Stimulated activated CD4-positive, alpha-beta T cell treated with anti-CD3 and anti-CD28 coated beads, Interleukin-2, amount 100 ng/mL, for 48 hours (primary cell): ENCODE measurements at places on chromosomes 5 and 9.
A peak's percentile ranks its signal among the peaks of the same experiment; 100 is the strongest.

GRCh38 chr5:7244208-7244607, 151.7 kb upstream of the ADCY2 start:
- DNase-seq: no peak

GRCh38 chr9:123268199-123268464, 254 bp downstream of the STRBP start:
- DNase-seq: no peak

- no peak for DNase-seq
Observed at GRCh38 chr5:92409134-92409533, 1026.0 kb upstream of the ARRDC3 start.

DNA sequence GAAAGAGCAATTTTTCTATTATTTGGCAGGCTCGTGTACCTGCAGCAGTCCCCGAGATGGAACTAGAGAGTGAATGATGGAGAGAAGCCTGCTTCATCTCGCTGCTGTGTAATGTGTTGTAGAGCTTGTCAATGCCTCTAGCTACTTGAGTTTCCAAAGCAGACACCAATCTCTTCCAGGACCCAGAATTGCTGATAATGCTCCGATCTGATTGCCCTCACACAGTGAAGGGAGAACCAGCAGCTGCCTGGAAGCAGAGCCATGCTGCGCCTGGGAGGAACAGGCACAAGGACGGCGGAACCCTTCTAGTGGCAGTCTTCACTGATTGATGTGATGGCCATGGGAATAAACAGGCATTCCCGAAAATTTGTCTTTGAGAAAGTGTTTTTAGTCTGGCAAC, 288.0 kb downstream of the ICE1 start:
- no peak for DNase-seq

- DNase-seq: no peak
Observed at GRCh38 chr5:54672871-54673270, 155.3 kb downstream of the SNX18 start.

DNA sequence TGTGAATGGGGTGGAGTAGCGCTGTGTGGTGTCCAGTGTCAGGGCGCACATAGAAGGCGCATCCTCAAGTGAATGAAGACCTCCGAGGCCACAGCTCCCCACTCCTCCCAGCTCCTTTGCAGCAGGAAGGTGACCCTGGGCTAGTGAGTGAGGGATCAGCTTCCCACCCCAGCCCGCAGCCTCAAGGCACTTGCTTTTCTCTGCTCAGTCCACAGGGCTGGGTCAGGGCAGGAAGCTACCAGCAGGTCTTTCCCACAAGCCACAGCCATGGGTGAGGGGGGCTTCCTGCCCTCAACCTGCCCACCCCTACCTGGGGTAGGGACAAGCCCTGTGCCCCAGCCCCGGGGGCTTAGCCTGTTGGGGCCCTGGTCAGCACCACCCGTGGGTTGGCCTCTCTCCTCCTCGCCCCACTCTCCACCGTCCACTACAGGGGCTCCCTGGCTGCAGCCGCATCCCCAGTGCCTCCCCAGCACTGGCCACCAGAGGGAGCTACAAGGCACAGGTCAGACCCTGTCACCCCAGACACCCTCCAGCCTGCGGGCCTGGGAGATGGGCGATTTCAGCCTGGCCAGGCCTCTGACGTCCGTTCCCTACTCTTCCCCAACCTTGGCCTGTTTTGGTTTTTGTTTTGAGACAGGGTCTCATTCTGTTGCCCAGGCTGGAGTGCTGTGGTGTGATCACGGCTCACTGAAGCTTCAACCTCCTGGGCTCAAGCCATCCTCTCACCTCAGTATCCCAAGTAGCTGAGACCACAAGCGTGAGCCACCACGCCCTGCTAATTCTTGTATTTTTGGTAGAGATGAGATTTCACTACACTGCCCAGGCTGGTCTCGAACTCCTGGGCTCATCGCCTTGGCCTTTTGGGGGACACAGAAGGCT, 1.3 kb upstream of the ABCA2 start:
- DNase-seq: peak; percentile 80

GRCh38 chr9:113692256-113692655, 183.9 kb upstream of the ZNF618 start:
- DNase-seq: no peak

GRCh38 chr9:128733256-128733655, 9.3 kb upstream of the ZDHHC12 start:
- no peak for DNase-seq

DNA sequence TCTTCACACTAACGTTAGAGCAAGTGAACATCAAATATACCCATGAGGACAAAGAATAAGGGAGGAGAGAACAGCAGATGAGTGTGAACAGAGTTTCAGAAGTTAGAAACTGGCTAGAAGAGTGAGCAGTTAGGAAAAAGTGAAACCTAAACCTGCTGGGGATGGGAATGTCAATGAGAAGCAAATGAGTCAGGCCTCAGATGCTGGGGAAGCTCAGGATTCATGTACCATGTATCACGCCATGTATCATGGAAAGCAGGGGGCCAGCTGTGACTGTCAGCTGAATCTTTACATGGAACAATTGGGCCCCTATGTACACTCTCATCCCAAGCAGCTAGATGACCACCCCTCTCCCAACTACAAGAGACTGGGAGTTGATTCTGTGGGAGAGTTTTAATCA, 16.2 kb downstream of the GDF9 start:
- DNase-seq: no peak

GRCh38 chr9:109600142-109600541, 102.0 kb upstream of the PTPN3 start:
- DNase-seq: no peak

GRCh38 chr5:175752826-175753535, 95.1 kb downstream of the HRH2 start:
- no peak for DNase-seq

DNA sequence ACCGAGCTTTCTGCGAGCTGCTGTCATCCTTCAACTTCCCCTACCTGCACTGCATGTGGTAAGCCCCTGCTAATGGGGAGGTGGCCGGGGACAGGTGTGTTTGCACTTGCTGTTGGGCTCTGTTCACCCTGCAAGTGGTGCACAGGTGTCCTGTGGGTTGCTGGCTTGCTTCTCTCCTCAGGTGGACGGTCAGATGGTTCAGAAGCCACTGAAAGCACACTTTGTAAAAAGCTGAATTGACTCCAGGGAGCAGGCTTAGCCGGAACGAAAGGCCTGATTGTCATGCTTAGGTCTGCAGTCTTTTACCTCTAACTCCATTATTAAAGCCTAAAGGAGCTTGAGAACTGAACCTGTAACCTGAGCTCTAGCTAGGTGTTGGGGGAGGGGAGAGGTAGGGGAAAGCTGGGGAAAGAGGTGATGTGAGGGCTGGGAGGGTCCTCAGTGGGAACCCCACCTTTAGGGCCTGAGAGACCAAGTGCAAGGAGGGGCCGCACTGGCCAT, 37.6 kb downstream of the ACER2 start:
- DNase-seq: no peak

GRCh38 chr9:87581513-87581912, 83.8 kb downstream of the DAPK1 start:
- no peak for DNase-seq

- DNase-seq: no peak
Observed at GRCh38 chr5:90338712-90339372, 70.7 kb downstream of the CETN3 start.

GRCh38 chr5:100004969-100005368, 530.2 kb upstream of the FAM174A start:
- no peak for DNase-seq

GRCh38 chr9:105307591-105308130, 63.2 kb downstream of the SLC44A1 start:
- no peak for DNase-seq

GRCh38 chr5:83711982-83712601, 8.6 kb downstream of the HAPLN1 start:
- DNase-seq: peak; percentile 37

GRCh38 chr9:112112519-112112918, 62.6 kb downstream of the SUSD1 start:
- no peak for DNase-seq

DNA sequence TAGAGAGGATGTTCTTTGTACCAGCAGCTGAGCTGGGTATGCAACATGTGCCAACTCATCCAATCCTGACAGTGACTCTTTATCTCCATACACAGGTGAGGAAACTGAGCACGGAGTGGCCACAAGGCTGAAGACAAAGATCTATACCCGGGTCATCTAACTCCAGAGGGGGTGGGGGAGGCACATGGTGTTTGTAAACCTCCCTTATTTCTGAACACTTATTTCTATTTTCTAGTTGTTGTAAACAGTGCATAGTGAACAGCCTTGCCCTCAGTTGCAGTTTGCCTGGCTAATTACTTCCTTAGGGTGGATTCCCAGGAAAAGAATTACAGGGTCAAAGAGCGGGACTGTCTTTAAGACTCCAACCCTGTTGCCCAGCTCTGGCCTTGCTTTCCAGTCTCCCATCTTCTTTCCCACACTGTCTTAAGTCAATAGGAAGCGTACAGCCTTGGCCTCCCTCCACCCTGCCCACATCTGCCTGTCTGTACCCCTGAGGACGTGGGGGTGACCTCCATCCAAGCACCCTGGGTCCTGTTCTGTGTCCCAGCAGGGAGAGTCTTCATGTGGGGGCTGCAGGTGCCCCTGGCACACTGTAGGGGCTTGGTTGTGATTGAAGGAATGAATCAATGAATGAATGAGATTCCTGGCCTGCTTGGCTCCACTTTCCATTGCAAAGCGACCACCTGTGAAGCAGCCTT, 13.2 kb upstream of the FIBCD1 start:
- DNase-seq: no peak

- no peak for DNase-seq
Observed at GRCh38 chr9:10855847-10856246, 243.0 kb upstream of the PTPRD start.

DNA sequence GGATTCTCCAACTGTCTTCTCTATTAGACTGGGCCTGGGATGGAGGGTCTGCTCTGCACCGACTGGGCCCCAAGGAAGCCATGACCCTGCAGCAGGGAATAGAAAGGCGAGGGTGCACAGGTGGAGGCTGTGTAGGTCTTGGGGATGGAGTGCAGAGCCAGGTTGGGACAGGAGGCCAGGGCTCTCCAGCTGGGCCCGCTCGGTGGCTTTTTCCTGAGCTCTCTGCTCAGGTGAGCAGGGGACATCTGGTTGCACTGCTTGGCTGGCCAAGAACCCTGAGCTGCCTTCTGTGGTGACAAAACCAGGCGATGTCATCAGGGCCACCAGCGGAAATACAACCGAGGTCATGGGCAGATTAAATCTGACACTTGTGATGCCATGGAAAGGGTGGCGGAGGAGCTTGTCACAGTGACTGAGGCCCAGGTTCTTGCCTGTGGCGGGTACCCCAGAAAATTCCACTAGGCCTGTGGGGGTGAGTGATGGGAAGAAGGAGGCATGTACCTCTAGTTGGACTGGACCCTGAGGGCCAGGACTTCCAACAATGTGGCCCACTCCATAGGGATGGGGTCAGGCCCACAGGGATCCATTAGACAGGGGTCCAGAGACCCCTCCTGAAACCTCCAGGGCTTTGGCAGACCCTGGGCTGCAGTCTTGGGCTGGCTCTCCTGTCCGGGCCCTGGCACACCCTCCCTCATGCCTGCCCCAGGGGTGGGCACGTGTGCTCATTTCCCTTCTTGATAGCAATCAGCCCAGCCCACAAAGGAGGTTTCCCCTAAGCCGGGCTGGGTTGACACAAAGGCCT, 4.4 kb upstream of the IL3 start:
- no peak for DNase-seq

- no peak for DNase-seq
Observed at GRCh38 chr9:112241491-112241890, 66.4 kb upstream of the SUSD1 start.

DNA sequence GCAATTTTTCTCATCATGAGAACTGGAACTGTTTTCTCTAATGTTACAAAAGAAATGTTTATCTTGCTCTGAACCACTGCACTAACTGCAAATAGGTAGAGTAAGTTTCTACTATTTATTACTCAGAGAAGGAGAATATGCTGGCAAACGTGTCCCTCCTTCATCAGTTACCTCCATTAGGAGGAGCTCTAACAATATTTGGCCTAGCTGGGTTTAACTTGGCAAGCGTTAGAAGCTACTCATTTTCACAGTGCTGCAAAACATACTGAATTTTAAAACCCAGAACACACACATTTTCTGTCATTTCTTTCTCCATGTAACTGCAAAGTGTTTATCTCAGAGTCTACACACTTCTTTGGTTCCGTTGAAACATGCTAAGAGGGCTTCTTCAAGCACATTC, 101.0 kb upstream of the GABRG2 start:
- DNase-seq: no peak

GRCh38 chr5:72134226-72134899, 27.1 kb downstream of the MAP1B start:
- no peak for DNase-seq

- DNase-seq: no peak
Observed at GRCh38 chr5:180187767-180188166, 21.2 kb downstream of the RASGEF1C start.

DNA sequence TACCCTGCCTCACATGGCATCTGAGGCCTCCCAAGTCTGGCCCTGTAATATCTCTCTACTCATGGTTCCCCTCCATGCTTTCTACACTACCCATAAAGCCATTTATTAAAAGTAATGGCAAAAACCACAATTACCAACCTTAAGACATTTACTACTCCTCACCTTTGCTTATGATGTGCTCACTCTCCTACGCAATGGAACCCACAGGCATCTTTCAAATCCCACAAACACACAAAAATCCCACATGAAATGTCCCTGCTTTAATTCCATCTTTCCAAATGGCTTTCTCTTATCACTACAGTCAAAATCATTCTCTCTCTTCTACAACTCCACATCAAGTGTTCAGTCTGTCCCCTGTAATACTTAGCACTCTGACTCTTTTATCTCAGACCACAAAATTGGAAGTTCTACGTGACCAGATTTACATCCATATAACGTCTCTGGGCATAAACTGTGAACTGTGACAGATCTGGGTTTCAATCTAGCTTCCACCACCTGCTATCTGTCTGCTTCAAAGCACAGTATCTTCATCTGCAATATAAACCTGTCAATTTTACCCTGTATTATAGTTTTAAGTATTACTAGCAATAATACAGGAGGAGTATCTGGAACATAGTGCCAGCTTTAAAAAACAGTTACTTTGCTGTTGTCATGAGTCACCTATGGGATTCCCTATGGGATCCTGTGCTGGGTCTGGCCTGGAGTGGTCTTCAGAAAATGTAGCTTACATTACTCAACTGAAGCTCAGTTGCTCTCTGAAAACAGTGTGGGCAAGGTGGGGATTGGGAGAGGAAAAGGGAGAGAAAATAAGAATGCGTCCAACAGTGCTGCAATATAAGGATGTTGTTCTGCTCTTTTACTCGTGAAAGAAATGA, 137.1 kb upstream of the TRIM32 start:
- no peak for DNase-seq
